ENCODE measurements at places on chromosomes 7 and 10.
A peak's percentile ranks its signal among the peaks of the same experiment; 100 is the strongest.

GRCh38 chr7:18472161-18472483 is 23.4 kb upstream of the HDAC9 start:
- no peak for ATAC-seq
- H3K27me3 ChIP-seq = no peaks in the 10 kb centered on the region
- H3K4me3 ChIP-seq = no peak overlapping the region
- H3K4me1 ChIP-seq = peaks cover 29% of the 10 kb centered on the region
- no peak overlapping the region for H3K27ac ChIP-seq
- H3K36me3 ChIP-seq = no peaks in the 10 kb centered on the region

GRCh38 chr10:22483132-22483531 is 137.8 kb downstream of the SPAG6 start:
- peaks cover 12% of the 10 kb centered on the region for H3K27me3 ChIP-seq
- no peaks in the 10 kb centered on the region for H3K36me3 ChIP-seq
- ATAC-seq = no peak
- no peak overlapping the region for H3K4me3 ChIP-seq
- H3K4me1 ChIP-seq = no peaks in the 10 kb centered on the region

- no peaks in the 10 kb centered on the region for H3K36me3 ChIP-seq
- no peaks in the 10 kb centered on the region for H3K4me1 ChIP-seq
- H3K4me3 ChIP-seq = no peak overlapping the region
- no peak for ATAC-seq
- no peaks in the 10 kb centered on the region for H3K27me3 ChIP-seq
These were observed 175.5 kb upstream of the ITGB1 start for GRCh38 chr10:33133557-33133956.

DNA sequence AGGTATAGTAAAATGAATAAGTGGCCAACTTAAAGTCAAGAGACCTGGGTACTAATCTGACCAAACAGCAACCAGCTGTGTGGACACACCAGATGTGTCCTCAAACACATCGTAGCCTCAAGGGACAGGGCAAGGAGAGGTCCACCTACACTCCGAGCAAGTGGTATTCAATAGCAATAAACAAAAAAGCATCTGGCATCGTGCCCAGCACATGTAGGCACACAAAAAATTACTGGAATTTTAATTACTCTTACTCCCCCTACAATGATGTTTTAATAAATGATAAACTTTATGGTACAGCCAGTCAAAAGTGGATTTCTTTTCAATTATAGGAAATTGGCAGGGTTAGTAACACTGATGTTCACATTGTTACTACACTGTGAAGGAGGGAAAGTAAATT is 3.5 kb upstream of the RGS10 start:
- no peak overlapping the region for H3K27ac ChIP-seq
- no peaks in the 10 kb centered on the region for H3K36me3 ChIP-seq
- peaks cover 7% of the 10 kb centered on the region for H3K4me1 ChIP-seq
- peaks cover 8% of the 10 kb centered on the region for H3K27me3 ChIP-seq
- H3K4me3 ChIP-seq = no peak overlapping the region

DNA sequence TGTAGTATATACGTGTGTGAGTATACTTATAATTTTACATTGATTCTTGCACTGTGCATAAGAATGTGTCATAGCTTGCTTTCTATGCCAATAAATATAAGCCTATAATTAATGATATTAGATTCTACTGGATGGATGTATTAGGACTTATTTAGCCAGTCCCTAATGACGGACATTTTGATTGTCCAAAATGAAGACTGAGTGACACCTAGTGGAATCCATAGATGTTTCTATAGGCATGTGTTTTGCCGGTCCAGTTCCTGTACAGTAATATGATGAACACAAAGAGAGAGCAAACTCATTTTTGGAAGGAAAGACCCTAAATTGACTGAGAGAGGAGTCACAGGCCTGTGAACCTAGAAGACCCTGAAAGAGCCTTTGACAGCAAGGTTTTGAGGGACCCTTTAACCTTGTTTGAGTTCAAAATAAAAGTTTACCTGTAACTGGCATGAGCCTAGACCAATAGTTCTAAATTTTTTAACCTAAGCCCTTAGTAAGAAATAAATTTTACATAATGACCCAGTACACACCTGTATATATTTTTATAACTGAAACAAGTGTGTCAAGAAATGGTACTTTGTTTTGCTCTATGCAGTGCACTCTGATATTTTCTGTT is 42.4 kb upstream of the AGBL3 start:
- no peaks in the 10 kb centered on the region for H3K27me3 ChIP-seq
- H3K27ac ChIP-seq = peak overlapping the region; percentile 90
- H3K4me1 ChIP-seq = peaks cover 3% of the 10 kb centered on the region
- H3K4me3 ChIP-seq = no peak overlapping the region
- no peak for ATAC-seq
- peaks cover 80% of the 10 kb centered on the region for H3K36me3 ChIP-seq

- H3K4me1 ChIP-seq = no peaks in the 10 kb centered on the region
- no peaks in the 10 kb centered on the region for H3K27me3 ChIP-seq
- H3K27ac ChIP-seq = no peak overlapping the region
- H3K36me3 ChIP-seq = no peaks in the 10 kb centered on the region
- H3K4me3 ChIP-seq = no peak overlapping the region
These were observed 40.7 kb downstream of the JAKMIP3 start for GRCh38 chr10:132106431-132106830.

GRCh38 chr7:100476903-100477870 is 1.8 kb downstream of the TSC22D4 start:
- H3K27ac ChIP-seq = peak overlapping the region; percentile 10
- no peak for ATAC-seq
- H3K4me1 ChIP-seq = peaks cover 53% of the 10 kb centered on the region
- no peaks in the 10 kb centered on the region for H3K27me3 ChIP-seq
- H3K4me3 ChIP-seq = peak overlapping the region; percentile 78
- H3K36me3 ChIP-seq = no peaks in the 10 kb centered on the region
